Peyer's patch (tissue), 4 donors: ENCODE measurements at places on chromosomes 6 and 20. TPM values are rescaled to one million over a fixed set of nuclear protein-coding genes. Genes with fewer than 3 reads are reported as not detected.
A peak's percentile ranks its signal among the peaks of the same experiment; 100 is the strongest.

Gene TMEM244
- total RNA-seq: not detected

Gene BPIFB1
- total RNA-seq: not detected

Gene SRMS
- not detected for total RNA-seq

- DNase-seq: no peak
These were observed 84.0 kb downstream of the RAMACL start for GRCh38 chr6:166502453-166502852.

DNA sequence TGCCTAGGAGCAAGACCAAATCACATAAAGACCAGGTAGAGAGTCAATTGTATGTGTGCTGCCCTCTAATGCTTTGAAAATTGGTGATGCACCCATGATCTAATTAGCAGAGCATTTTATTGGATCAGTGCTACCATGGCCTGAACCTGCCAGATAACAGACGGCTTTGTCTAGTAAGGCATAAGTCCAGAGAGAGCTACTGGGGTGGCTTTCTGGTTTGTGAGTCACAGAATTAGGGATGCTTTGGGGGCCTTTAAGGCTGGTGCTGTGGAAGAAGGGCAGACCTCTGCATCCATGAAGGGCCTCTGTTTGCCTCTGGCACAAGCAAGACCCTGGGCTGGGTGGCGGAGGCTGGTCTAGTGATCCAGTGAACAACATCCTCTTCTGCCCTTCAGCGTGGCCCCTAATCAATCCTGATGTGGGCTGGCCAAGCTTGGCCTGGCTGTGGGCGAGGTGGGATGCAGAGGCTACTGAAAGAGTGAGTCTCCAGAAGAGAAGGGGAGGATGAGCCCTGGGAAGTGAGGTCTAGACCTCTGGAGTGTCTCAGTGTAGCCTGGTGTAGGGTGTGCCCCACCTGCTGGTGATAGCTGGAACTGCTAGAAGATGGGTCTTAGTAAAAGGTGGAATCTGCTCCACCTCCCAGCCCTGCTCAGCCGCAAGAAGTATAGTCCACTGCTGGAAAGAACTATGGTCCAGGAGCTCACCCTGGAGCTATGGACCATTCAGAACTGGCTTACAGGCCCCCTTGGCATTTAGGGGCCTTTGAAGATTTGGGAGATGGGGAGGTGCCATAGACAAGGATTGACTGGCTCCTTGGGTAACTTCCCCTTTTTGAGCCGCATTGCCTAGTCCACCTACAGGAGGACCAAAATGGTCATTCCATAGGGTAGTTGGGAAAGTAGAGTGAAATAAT lies 36.7 kb upstream of the AAR2 start:
- peak; percentile 94 for DNase-seq

DNA sequence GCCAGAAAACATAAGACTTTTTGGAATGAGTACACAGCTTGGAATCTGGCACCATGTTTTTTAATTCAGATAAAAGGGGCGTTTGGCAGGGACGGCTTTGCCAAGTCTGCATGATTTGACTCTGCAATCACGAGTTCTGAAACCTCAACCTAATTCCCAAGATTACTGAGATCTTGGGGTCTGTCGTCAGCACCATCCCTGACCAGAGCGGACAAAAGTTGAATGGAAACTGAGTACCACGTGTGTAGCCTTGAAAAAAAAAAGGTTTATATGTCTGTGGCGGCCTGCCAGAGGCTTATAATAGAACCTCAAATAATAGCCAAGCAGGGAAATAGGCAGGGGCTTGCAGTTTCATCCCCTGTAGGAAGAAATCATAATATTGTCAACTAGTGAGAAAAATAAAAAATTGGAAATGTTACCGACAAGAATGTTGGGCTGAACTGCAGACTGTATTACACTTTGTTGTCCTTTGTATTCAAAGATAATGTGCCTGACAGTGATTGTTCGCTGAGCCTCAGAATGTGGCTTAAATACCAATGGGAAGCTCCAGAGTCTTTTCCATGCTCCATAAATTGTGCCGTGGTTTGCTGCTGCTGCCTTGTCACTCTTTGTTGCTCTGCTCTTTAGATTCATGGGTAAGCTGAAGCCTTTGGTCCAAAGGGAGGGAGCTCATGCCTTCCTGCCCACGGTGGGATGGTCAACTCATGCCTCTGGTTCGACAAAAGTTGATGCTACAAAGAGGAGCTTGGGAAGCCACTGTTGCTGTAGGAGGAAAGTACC lies 118.8 kb upstream of the ARID1B start:
- no peak for DNase-seq
